ENCODE measurements at places on chromosomes 1 and 21.

GRCh38 chr21:36861595-36862323 lies 104.7 kb downstream of the HLCS start:
- no peak for DNase-seq
- H3K27ac ChIP-seq: peak overlapping the region; percentile 11
- H3K36me3 ChIP-seq: peaks cover 5% of the 10 kb centered on the region
- H3K4me1 ChIP-seq: peaks cover 38% of the 10 kb centered on the region

GRCh38 chr1:43153443-43153842 lies 18.6 kb downstream of the EBNA1BP2 start:
- peaks cover 2% of the 10 kb centered on the region for H3K4me1 ChIP-seq
- no peaks in the 10 kb centered on the region for H3K36me3 ChIP-seq
- no peak for DNase-seq

DNA sequence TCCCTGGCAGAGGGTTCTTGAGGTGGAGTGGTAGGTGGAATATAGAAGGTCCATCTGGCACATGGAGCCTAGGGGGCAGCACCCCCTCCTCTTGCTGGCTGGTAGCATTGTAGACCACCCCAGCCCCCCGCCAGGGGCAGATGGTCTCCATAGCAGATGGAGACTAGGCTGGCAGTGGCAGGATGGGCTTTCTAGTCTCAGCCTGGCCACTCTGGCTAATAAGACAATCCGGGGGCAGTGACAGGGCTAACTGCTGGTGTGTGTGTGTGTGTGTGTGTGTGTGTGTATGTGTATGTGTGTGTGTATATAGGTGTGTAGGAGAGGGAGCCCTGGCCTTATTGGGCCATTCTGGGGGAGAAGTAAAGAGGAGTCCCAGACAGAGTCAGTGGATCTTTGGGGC lies 16.1 kb downstream of the UTP11 start:
- peaks cover 10% of the 10 kb centered on the region for H3K36me3 ChIP-seq
- H3K4me3 ChIP-seq: no peak overlapping the region
- no peaks in the 10 kb centered on the region for H3K27me3 ChIP-seq
- H3K27ac ChIP-seq: no peak overlapping the region
- DNase-seq: no peak

DNA sequence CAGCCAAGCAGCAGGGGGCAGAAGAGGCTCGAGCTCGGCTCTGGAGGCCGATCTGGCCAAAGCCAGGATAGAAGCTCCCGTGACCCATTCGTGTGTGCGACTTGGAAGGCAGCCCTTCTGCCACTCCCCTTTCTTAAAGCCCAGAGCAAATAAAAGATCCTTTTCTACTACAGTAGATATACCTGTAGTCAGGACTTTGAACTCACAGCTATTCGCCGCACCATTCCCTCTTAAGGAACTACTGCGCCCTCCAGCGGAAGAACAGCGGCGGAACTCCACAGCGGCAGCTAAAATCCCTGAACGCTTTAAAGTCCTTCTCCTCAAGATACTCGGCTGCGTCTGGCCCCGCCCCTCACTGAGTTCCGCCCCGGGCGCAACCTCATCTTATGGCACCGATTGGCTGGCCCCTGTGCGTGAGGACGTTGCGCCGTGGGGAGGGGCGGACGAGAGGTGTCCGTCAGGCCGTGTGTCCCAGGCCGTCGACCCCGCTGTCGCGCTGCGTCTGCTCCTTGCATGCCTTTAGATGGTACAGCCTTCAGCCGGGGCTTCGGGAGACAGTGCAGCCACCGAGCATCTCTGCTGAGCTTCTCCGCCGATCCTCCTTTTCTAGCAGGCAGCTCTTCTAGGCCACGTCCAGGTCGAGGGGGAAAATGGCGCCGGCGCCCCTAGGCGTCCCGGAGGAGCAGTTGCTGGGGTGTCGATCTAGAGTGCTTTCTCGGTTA lies at the start of gene LRIG2:
Gene LRIG2 (plus strand): TSS at position 442 of the 722 bp plus-strand sequence. CDS start 209 bp downstream, at position 651.
- peak within 1 kb of the TSS; percentile 85 for H3K27ac ChIP-seq
- peaks cover 14% of the 10 kb centered on the region for H3K36me3 ChIP-seq
- peak; percentile 100 for DNase-seq

DNA sequence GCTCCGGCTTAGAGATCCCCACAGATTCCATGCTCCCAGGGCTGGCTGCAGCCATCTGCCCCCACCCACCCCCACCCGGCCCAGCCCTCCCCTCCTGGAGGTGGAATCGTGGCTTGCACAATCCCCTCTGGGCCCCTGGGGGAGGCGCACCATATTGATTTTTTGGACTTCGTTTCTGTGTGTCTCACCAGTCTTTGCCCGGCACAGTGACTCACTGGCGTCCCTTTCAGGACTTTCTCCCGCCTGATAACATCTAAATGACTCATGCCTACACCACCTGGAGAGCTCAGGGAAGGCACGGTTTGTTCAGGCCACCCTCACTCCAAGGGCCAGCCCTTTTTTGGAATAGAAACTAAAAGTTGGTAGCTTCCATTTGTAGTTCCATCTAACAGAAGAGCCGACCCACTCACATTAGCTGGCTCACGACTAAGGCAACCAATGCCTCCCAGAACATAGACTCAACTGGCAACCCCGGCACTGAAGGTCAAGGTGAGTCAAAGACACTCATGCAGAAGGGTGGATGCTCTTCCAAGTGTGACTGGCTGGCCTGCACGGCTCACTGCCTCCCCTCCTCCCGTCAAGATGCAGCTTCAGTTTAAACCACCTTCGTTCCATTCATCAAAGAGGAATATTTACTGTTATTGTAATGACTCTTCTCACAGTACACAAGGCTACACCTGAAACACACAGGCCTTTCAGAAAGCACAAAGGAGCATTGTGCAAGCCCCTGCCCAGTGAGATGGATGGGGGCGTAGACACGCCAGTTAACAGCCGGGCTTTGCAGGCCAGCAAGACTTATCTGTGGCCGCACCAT lies 18.1 kb upstream of the ETS2 start:
- no peak for DNase-seq
- H3K27me3 ChIP-seq: no peaks in the 10 kb centered on the region
- H3K27ac ChIP-seq: no peak overlapping the region

GRCh38 chr1:121483961-121484424 lies 299.2 kb downstream of the SRGAP2C start:
- no peaks in the 10 kb centered on the region for H3K36me3 ChIP-seq
- DNase-seq: no peak
- H3K4me3 ChIP-seq: no peak overlapping the region

- H3K4me1 ChIP-seq: no peaks in the 10 kb centered on the region
- H3K27me3 ChIP-seq: no peaks in the 10 kb centered on the region
- DNase-seq: no peak
- no peak overlapping the region for H3K4me3 ChIP-seq
- H3K36me3 ChIP-seq: no peaks in the 10 kb centered on the region
Observed at GRCh38 chr1:192615055-192615454, 20.9 kb upstream of the RGS13 start.

Measured in activated naive CD4-positive, alpha-beta T cell treated with anti-CD3 and anti-CD28 coated beads, Interleukin-2, amount 10 ng/mL, durations not matched to agents 7 days and 5 days (primary cell).